ENCODE measurements at places on chromosomes 3 and 15.

GRCh38 chr3:170941551-170941950 is 33.1 kb upstream of the EIF5A2 start:
- no peak for DNase-seq

- DNase-seq: no peak
These were observed 316.4 kb downstream of the ZNF621 start for GRCh38 chr3:40841131-40841530.

DNA sequence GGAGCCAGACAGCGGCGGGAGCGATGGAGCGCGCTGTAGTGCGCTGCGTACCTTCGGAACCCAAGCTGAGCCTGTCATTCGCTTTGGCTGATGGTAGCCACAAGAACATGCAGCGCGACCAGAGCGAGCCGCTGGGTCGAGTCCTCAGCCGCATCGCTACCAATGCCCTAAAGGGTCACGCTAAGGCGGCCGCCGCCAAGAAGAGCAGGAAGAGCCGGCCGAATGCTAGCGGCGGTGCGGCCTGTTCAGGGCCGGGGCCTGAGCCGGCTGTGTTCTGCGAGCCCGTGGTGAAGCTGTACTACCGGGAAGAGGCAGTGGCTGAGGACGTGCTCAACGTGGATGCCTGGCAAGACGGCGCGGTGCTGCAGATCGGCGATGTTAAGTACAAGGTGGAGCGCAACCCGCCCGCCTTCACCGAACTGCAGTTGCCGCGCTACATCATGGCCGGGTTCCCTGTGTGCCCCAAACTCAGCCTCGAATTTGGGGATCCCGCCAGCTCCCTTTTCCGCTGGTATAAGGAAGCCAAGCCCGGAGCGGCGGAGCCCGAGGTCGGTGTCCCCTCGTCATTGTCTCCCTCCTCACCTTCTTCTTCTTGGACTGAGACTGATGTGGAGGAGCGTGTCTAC is 498 bp downstream of the PDE12 start:
- peak; percentile 21 for DNase-seq

DNA sequence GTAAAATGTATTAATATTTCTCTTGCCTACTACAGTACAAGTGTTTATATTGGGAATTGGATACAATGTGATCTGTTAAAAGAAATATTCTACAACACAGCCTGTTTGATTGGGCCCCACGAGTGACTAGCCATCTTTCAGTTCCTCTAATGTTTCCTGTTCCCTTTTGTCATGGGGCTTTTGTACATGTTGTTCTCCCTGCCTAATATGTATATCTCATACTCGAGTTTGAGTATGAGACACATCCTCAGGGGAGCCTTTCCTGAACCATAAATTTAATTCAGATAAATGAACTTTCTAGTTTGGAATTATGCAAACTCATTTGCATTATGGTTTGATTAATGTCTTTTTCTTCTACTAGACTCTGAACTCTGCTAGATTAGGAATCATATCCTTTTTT is 65.5 kb downstream of the MEF2A start:
- DNase-seq: no peak

DNA sequence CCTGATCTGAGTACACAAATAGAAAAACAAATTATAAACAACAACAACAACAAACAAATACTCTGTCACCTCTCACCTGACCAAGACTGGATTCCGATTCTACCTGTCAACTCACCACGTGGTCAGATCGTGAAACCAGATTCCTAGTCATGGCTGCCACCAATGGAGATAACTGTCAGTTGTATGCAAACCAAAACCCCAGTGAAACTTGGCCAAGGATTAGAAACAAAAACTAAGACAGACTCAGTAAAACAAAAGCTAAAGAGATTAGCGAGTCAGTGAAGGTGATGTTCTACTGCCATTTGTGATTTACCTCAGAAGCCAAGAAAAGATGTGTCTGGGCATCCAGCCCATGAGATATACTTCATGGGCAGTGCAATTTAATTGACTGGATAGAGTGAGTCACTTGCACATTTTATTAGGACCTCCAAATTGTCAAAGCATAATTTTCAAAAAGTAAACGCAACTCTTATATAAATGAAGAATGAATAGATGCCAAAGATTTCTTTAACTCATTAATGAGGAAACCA is 31.1 kb downstream of the PHLDB2 start:
- DNase-seq: no peak

- DNase-seq: no peak
These were observed 338.7 kb upstream of the IL12A start for GRCh38 chr3:159649951-159650350.

GRCh38 chr3:135871311-135871710 is 94.2 kb upstream of the PPP2R3A start:
- no peak for DNase-seq

- no peak for DNase-seq
These were observed 274.9 kb upstream of the RARB start for GRCh38 chr3:25153136-25153535.

- DNase-seq: no peak
These were observed 38.3 kb downstream of the CCDC39 start for GRCh38 chr3:180640987-180641386.

GRCh38 chr3:36891701-36892160 is 53.1 kb downstream of the TRANK1 start:
- no peak for DNase-seq

DNA sequence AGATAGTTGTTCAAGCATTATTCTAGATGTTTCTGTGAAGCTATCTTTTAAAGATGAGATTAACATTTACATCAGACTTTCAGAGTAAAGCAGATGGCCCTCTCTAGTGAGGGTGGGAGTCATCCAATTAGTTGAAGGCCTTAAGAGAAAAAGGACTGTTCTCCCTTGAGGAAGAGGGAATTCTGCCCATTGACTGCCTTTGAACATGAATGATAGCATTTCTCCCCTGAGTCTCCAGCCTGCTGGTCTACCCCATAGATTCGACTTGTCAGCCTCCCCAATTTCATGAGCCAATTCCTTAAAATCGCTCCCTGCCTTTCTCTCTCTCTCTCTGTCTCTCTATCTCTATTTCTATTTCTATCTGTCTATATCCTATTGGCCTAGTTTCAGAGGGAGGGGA is 115.5 kb downstream of the EBLN2 start:
- DNase-seq: no peak

GRCh38 chr15:82917249-82917648 is 35.3 kb downstream of the HOMER2 start:
- no peak for DNase-seq

- peak; percentile 96 for DNase-seq
These were observed 377.0 kb downstream of the GAP43 start for GRCh38 chr3:116000311-116000710.

DNA sequence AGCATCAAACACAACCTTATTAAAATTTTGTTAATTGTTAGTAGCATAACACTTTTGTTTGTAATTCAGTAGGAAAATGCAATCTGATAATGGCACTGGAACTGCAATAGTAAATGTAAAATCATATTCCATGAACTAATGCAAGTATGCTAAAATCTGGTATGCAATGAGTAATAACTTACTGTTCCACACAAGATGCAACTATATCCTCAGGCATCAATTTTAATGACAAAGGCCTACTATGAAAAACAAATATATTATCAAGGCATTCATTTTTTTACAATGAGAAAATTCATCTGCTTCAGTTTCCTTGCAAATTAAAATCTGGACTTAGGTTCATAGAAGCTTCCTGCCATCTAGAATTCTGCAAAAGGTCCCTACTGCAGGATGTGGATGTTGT is 1.4 kb upstream of the NSMCE3 start:
- no peak for DNase-seq

DNA sequence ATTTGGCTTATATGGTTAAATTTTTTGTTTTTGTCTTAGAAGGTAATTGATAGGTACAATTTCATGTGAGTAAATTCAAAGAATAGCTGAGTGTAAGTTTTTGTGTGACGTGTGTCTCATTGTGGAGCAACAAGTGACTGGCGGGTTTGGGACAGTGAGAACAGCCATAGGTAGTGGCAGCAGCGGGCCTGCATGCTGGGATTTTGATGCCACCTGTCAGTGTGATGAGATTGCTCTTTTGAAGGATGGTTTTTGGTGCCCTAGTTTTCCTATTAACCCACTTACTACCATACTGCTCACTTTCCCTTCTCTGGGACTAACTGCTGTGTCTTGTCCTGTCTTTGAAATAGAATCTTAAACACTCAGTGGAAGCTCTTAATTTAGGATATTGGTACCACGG is 522.6 kb downstream of the NAALADL2 start:
- DNase-seq: no peak

DNA sequence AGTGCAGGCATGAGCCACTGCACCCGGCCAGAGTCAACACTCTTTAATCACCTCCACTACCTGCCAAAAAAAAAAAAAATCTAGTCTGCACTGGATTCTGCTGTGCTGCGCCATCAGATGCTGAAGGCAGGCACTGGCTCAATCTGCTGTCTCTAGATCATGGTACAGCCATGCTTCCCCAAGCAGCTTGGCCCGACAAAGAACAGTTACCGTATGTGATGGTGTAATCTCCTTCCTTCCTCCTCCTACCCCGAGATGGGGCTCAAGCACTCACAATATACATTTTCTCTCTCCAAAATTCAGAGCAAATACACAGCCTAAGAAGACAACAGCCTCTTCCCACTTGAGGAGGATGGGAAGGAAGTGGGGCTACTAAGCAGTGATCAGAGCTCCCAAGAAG is 45.1 kb downstream of the DAPK2 start:
- no peak for DNase-seq

DNA sequence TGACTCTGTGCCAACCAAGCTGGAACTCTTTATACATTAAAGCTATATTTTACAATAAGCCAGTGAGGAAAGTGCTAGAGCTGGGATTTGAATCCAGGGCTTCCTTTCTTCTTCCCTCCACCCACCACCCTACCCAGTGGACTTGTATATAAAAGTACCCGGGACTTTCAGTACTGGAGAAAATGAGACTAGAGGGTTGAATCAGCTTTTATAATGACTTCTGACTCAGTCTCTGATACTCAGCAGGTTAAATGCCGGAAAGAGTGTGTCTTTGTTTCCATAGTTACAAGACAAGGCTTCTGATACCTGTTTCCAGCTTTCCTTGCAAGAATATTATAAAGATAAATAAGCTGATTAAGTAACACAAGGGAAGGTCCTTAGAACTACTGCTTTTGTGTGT is 80.9 kb downstream of the FRMD4B start:
- peak; percentile 17 for DNase-seq

DNA sequence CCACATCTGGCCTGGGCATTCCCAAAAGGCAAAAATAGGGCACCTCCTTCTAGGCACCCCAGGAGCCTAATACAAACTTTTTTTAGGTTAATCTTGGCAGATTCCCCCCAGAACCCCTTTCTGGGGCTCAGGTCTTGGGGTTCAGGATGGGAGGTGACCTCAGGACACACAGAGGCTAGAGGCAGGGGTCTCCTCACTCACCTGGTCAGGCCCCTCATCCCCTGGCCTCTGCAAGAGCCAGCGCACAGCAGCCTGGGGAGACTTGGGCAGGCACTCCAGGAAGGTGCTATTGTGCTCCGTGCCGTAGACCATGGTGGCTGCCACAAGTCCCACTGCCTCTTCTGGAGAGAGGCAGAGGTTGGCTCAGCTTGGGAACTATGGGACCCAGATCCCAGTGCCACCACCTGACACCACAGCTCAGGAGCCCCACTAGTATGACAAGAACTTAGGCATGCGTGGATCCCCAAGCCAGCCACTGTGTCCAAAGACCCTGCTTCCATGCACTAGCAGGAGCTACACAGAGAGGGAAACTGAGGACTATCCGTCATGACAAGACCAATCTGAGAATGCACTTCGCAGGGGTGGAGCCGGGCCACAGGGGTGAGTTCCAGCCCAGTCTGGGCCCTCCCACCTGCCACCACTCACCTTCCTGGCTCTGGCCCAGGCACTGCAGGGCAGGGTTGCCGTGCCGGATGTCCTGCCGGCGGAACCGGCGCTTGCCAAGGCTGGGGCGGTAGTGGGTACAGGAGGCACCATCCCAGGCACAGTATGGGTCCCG is 7.4 kb downstream of the SEMA3G start:
- DNase-seq: no peak

DNA sequence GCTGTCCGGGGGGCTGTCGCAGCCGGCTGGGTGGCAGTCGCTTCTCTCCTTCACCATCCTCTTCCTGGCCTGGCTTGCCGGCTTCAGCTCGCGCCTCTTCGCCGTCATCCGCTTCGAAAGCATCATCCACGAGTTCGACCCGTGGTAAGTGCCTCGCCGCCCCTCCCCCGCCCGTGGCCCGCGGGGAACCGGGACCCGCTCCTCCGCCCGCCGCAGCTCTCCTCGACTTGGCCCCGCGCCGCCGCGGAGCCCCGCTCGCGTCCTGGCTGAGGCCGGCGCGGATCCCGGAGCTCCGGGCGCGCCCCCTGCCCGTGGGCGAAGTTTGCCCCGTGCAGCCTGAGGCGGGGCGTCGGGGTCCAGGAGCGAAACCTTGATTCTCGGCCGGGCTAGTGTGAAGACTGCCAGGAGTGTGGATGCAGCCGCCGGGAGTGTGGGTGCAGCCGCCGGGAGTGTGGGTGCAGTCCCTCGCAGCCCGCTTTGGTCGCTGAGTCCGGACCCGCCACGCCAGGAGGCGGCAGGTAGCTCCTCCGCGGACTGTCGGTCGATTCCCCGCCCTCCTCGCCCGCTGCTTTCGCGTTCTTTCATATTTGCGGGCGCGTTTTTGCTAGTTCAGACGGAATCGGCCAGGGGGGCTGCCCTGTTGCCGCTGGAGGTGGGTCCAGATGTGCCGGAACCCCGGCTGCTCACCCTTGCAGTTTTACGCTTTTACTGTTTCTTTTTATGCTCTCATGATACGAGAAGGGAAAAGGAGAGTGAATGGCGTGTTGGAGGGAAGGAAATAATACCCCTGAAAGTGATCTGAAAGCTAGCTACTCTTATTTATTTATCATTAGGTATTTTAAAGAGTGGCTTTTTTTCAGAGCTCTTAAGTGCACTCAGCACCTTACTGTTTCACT is 692 bp downstream of the STT3B start:
- peak; percentile 27 for DNase-seq

- no peak for DNase-seq
These were observed 98.1 kb upstream of the CLSTN2 start for GRCh38 chr3:139836698-139837464.

DNA sequence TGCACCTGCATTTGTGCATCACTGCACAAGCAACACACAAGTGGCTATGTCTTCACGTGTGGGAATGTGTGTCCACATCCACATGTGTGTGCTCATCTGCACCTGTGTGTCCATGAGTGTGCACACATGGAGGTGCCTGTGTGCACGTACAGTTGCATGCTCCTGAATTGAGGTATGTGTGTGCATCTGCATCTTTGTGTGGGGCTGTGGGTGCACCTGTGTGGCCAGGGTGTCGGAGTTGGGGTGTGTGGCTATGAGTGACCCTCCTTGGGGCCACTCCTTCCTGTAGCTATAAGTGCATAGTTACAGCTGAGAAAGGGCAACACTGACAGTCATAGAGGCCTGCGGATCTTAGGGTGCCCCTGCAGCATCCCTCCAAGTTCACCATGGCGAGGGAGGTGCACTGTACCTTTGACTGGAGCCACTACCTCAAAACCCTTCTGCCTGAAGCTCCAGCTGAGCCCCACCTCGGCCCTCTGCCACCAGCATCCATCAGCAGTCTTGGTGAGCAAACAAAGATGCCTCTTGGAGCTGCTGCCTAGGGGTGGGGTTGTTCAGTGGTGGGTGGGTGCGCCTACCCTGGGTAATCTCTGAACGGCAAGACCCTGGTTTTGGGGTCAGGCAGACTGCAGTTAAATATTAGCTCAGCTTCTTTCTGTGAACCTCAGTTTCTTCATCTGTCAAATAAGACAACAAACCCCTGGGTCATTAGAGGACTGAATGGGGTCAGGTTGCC is 5.2 kb upstream of the HHATL start:
- no peak for DNase-seq
